ENCODE measurements at places on chromosomes 2 and 18.

DNA sequence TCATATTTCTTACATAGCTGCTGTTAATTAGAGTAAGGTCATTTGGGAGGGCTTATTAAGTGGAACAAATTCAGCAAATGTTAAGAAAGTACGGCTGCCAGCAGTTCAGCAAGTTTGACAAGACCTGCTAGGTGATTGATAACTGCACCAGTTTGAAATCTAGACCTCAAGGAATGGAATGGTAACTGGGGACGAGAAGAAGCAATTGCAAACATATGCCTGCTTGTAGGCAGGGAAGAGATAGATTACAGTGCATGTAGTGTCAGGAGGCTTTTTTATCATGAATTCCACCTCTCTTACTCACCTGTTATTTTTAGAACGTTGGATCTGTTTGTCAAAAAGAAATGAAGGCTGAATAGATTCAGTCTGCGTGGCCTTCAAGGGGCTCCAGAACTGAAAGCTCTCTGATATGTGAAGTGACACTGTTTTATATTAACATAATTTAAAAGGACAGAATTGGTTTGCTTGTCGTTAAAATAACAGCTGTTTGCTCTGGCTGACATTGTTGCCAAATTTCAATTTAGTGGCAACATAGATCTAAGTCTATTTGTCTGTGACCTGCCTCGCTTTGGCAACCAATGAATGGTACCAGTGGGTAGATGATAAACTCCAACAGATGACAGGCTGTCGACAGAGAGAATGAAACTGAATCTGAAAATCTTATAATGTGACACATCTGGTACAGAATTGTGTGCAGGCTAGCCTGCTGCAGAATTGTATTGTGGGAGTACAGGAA, 199.3 kb downstream of the ZNF407 start:
- no peak for DNase-seq

DNA sequence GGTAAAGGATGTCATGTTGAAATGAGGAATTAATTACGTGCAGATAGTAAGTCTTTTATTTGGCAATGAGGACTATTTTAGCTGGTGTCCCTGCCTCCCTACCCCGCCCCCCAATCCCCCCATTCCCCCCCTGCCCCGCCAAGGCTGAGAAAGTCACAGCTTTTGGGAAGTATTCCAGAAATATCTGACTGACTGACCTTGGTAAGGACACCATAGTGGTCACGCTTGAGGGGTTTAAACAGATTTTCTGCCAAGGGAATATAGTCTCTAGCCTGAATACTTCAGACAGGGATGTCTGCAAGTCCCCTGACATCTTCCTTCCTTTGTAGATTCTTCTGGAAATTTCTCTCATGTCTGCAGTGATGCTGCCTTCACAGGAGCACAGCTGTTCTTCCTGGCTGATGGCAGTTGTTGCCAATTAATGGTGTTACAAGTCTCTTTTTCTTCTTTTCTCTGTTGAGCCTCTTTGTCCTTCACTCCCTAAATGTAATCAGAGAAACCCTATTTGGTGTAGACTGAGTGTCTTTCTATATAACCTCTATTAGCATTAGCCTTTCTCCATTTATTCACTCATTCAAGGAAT, 53.7 kb upstream of the MGAT5 start:
- no peak for DNase-seq

- no peak for DNase-seq
Observed at GRCh38 chr2:27800856-27801255, 29.3 kb downstream of the MRPL33 start.

DNA sequence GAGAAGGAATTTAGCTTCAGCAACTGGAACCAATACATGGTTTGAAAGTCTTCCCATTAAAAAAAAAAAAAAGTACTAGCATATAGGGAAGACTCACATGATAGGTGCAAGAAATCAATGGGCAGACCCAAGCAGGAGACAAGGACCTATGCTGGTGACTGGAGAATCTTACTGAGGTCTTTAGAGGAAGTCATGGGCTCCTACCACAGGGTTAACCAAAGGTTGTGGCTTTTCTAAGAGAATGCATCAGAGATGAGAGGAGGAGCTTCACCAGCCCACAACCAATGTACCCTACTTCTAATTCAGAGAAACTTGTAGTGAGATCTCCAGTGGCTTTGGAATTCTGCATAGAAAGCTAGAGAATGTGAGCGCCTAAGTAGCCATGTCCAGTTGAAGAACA, 207.4 kb downstream of the NCKAP5 start:
- DNase-seq: no peak

- no peak for DNase-seq
Observed at GRCh38 chr18:44181951-44182747, 498.5 kb upstream of the SETBP1 start.

DNA sequence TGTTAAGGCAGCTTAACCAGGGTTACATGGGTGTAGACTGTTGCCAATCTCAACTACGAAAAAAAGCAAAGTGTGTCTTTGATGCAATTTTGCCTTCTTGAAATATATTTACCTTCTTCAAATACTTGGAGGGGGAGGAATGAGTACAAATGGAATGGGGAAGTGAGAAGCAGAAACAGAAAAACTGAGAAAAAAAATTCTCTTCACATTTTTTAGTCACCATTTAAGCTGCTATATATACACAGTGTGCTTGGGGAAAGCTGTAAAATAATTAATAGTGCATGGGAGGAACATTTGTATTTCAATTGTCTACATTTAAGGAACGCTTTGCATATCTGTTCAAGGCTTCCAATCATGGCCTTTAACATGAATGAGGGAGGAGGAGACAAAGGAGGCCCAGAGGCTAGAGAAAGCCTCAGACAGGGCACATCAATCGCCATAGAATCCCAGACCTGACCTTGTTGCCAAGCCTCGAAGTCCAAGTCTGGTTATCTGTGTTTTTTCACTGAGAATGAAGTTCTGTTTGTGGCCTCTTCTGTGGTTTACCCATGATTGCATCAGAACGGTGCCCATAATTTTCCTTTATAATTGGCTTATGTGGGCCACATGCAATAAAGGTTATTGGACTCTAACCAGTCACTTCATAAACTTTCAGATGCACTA, 158.6 kb downstream of the PIK3C3 start:
- no peak for DNase-seq

Data from stimulated activated naive CD4-positive, alpha-beta T cell treated with Interleukin-2 at 50 U/mL for 16 hours (primary cell).